Fibroblast of lung (primary cell): ENCODE measurements at places on chromosomes 13 and 19. TPM values are rescaled to one million over a fixed set of nuclear protein-coding genes. Genes with fewer than 3 reads are reported as not detected.

MCEMP1 gene
- total RNA-seq = not detected in 2 replicates

ONECUT3 gene
- total RNA-seq = not detected in 2 replicates

RDH8 gene
- total RNA-seq = not detected in 2 replicates

ADAT3 gene
- 1.5 and 1.7 TPM in 2 replicates for total RNA-seq

RNF113B gene
- total RNA-seq = not detected in 2 replicates

SYCN gene
- total RNA-seq = not detected in 2 replicates

SERTAD1 gene
- 19.2 and 27.2 TPM in 2 replicates for total RNA-seq

ASF1B gene
- total RNA-seq = 0.26 and 2.6 TPM in 2 replicates
